Panc1 (cell line): ENCODE measurements at places on chromosomes 1 and 21.

- DNase-seq, result no peak
Measured at GRCh38 chr1:174686213-174686612, 238.4 kb downstream of the GPR52 start.

DNA sequence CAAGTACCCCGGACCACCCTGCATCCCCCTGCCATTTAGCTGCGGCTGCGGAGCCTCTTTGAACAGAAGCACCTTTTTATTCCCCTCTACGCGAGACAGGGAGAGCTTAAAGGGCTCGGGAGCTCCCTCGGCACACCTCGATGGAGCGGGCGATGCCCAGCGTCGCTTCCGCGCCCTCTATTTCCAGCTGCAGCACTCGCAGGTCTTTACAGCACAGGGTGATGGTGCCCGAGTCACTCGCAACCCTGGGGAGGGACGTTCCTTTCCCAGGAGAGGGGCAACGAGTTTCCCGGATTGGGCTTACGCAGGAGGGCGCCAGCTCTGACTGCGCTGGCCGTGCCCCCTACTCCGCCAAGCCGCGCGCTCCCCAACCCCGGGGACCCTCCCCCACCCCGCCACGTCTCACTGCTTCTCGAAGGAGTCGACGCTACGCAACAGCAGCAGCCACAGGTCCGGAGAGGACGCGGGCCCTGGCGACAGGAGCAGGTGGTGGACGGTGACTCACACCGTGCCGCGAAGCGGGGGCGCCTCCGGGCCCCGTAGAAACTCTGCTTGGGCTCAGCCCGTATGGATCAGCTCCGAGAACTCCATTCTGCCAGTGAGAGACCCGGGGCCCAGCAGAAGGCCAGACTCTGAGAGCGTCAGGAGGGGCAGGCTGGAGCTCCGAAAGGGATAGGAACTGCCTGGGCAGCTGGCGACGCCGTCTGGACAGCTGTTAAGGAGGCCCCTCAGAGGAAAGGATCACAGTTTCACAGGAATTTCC is 5.8 kb upstream of the FAM167B start:
- DNase-seq, result no peak

DNA sequence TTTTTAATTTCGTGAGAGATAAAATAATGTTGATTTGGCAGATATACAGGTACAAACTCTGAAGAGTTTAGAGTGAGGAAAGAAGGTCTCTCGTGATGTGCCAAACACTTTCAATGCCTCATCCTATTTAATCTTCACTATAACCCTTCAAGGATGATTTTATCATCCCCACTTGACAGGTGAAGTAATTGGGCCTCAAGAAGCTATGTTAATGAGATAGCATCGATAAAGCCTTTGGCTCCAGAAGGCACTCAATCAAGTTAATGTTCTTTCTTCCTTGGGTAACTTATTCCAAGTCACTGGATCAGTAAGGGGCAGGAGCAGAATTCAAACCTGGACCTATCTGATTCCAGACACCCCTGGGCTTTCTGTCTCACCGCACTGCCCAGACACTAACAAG is 7.2 kb downstream of the LMOD1 start:
- no peak for DNase-seq

DNA sequence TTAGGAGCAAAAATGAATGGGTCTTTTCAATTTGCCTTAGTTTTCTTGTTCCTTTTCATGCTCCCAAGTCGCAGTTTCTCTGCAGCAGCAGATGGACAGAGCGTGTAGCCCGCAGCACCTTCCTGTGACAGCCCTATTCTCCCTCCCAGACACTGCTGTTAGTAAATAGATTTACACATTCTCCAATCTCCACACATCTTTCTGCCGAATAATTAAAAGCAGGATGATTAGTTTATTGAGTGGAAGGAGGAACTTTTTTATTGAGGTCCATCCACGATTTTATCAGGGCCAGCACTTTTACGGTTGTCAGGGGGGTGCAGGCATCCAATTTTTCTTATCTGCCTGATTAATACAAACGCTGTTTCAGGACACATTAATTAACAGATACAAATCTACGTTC is 98.2 kb upstream of the USH2A start:
- DNase-seq, result no peak

- DNase-seq, result no peak
Measured at GRCh38 chr1:182120411-182121258, 59.1 kb upstream of the ZNF648 start.

GRCh38 chr1:228097333-228098081 is 5.6 kb downstream of the C1orf35 start:
- DNase-seq, result no peak

- DNase-seq, result no peak
Measured at GRCh38 chr1:150149271-150150132, at the start of gene PLEKHO1. PLEKHO1 (plus strand) TSS chr1:150149916; CDS start chr1:150150258, 342 bp downstream.

DNA sequence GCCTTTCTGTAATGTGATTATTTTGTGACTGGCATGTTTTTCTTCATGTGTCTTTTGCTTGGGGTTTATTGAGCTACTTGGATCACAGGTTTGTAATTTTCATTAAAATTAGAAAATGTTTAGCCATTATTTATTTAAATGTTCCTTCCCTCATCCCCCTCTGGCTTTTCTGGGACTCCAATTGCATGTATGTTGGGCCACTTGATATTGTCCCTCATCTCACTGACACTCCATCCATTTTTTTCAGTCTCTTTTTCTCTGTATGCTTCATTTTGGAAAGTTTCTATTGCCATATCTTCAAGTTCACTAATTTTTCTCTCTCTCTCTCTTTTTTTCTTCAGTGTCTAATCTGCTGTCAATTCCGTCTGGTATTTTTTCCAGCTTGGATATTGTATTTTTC is 390.1 kb downstream of the PRDM2 start:
- DNase-seq, result no peak

GRCh38 chr1:198622001-198622400 is 16.8 kb upstream of the PTPRC start:
- no peak for DNase-seq
